ENCODE measurements at places on chromosomes 16 and 17.

DNA sequence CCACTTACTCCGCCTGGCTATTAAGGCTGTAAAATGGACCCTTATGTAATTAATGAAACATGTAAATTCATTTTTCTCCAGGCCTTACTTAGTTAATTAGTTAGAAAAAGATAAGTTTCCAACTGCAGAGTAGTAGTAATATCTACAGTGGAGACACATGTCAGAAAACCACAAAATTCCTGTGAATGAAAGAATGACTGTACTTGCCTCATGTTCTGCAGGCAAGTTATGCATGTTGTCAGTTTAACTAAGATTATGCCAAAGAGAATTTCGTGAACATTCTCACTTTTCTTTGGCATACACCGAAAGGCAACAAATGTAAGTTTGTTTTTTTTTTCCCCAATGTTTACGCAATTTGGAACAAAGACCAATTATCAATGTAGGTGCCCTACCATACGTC lies 16.8 kb upstream of the CCL1 start:
- no peak for DNase-seq

- no peak for DNase-seq
Observed at GRCh38 chr17:78107976-78108725, 20.4 kb downstream of the TMC6 start.

DNA sequence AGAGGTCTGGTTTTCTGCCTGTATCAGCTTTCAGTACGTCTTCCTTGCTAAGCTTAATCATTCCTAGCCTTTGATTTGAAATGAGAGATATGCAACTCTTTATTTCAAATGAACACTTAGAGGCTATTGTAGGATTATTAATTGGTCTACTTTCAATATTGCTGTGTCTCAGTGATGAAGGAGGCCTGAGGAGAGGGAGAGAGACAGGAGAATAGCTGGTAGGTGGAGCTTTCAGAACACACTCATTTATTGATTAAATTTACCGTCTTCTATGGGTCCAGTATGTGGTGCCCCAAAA lies 187.0 kb downstream of the BCAS3 start:
- DNase-seq, result no peak

GRCh38 chr17:41520821-41521521 lies 2.3 kb upstream of the KRT15 start:
- no peak for DNase-seq

- no peak for DNase-seq
Observed at GRCh38 chr17:42179335-42179734, 1.6 kb downstream of the KCNH4 start.

- no peak for DNase-seq
Observed at GRCh38 chr17:78618264-78619066, 41.3 kb upstream of the DNAH17 start.

- no peak for DNase-seq
Observed at GRCh38 chr16:49280105-49280741, 1.4 kb downstream of the CBLN1 start.

GRCh38 chr17:69477903-69478266 lies 63.4 kb downstream of the MAP2K6 start:
- DNase-seq, result no peak

GRCh38 chr17:60627124-60627523 lies 27.1 kb downstream of the PPM1D start:
- no peak for DNase-seq

- DNase-seq, result no peak
Observed at GRCh38 chr16:85557083-85557970, 55.8 kb upstream of the GSE1 start.

GRCh38 chr16:87295259-87295658 lies 21.9 kb downstream of the C16orf95 start:
- peak; percentile 22 for DNase-seq

- no peak for DNase-seq
Observed at GRCh38 chr17:62950067-62950466, 16.0 kb upstream of the TANC2 start.

DNA sequence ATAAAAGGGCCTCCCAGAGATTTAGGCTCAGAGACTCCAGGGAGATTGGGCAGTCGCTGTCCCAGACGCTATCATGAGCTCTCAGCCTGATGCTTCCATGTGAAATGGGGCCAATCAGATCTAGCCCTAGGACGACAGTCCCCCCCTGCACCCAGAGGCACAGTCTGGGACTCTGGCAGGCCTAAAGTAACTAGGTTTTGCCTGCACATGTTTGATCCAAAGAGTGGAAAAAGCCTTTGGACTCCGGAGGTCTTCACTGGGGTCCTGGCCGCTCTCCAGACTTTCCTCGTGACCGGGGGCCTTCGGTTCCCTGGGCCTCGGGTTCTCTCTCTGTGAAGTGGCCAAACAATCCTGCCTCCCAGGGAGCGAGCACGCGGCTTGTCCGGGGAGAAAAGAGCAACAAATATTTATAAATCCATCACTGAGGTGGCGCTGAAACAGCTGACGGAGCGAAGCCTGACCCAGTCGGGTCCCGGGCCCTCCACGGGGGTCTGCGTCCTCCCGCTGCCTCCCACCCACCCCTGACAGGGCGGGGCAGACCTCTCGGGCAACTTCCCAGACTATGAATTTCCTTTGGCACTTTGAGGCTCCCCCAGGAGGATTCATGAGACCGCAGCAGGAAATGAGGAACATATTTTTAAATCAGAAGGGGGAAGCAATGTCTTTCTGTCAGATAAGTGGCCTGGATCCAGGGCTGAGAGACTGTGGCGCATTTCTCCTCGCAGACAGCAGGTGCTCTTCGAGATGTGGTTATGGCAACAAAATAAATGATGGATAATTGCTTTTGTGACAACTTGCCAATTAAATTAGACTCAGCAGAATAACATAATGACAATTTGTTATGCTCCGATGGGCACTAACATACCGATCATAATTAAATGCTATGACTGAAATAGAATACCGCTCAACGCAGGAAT lies 38.9 kb downstream of the MRPS23 start:
- no peak for DNase-seq
